NCI-H2171 (cell line): ENCODE measurements at places on chromosomes 1 and 21.

GRCh38 chr1:245802941-245803665 is 648.3 kb downstream of the KIF26B start:
- DNase-seq, result no peak

DNA sequence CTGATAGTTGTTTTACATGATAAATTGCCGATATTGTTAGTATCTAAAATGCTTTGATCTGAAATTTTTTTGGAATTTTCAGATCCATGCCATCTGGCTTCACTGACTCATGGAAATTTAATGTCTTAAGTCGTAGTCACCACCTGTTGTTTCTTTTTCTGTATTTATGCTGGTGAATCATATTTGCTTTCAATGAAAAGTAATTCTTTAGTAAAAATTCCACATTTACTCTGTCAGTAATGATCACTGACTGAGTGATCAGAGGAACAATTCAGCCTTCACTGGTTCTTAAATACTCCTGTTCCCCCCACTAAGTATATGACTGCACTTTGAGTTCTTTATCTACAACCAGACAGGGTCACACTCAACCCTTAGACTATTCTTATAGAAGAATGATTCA is 185.6 kb upstream of the NRIP1 start:
- DNase-seq, result no peak

- no peak for DNase-seq
Measured at GRCh38 chr21:25967181-25967900, 203.2 kb downstream of the APP start.

GRCh38 chr1:215007880-215008279 is 74.7 kb upstream of the KCNK2 start:
- no peak for DNase-seq

DNA sequence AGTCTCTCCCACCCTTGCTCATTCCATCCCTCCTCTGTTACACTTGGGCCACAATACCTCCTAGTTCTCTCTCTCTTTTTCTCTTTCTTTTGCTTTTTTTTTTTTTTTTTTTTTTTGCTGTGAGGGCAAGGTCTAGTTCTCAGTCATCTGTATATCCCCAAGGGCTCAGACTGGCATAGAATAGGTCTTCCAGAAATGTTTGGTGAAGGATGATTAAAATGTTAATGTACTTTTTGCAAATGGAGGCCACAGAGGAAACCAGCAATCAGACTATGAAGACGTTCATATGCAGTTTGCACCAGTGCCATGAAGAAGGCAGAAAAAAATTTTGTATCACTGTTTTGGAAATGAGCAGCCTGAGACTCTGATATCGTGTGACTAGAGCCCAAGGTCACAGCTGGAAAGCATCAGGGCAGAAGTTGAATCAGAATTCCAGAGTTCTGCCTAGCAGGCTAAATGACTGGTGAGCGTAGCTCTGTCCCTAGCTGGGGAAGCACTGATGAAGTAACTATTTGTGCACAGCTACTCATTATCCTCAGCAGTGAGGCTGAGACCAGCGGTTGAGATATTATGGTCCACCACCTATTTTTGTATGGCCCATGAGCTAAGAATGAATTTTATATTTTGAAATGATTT is 186.5 kb downstream of the TGFBR3 start:
- no peak for DNase-seq
